Hematopoietic multipotent progenitor cell treated with erythropoietin and hydrocortisone succinate and interleukin-3 and kit ligand, for 17 days (in vitro differentiated cells): ENCODE measurements at places on chromosomes 5 and 9.

DNA sequence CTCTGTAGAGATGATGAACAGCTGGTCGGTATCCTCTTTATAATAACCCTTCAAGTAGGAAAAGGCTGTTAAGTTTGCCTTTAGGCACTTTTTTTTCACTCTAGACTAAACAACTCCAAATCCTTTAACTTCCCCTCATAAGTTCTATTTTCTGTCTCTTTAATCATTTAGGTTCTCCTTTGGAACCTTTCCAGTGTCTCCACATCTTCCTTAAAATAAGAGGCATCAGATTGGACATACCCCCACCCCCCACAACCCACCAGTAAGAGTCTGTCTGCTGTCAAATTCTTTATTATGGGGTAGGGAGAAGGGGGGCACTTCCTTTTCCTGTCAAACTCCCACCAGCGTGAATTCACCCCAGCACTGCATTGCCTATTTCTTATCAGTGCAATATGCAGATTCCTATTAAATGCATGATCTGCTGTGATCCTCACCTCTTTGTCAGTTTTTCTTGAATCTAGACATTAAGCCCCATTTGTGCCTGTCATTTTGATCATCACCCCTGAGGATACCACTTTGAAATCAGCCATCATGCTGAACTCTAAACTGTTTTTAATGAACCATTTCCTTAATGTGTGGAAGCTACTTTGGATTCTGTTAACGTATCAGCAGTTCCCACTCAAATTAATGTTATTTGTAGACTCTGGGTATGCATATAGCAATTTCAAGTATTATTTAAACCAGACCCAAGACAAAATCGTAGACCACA is 212.2 kb downstream of the PDZD2 start:
- DNase-seq, result no peak

DNA sequence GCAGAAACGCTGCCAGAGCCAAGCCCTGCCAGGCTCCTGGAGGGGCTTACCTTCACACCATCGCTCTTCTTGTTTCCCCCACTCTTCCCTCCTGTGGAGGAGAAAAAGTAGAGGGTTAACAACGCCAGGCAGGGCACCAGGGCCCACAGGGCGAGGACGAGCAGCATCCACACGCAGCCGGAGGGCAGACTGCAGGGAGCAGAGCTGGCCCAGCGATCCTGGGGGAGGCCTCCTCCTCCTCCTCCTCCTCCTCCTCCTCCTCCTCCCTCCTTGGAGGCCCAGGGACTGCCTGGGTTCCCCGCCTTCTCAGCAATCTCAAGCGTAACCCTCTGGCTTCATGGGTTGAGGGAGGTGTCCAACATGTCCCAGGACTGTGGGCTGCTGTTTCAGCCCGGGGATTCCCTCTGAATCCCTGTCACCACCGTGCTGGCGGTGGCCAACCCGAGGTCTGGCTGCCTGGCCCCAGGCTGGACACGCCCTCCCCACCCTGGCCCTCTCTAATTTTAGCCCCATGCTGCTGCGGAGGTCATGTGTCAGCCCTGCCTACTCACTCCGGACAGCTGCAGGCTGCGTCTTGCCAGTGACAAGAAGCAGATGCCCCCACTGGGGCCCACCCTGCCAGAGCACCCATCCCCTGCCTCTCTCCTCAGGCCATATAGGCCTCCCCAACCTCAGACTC is 44.3 kb downstream of the CAMK2A start:
- DNase-seq, result no peak

DNA sequence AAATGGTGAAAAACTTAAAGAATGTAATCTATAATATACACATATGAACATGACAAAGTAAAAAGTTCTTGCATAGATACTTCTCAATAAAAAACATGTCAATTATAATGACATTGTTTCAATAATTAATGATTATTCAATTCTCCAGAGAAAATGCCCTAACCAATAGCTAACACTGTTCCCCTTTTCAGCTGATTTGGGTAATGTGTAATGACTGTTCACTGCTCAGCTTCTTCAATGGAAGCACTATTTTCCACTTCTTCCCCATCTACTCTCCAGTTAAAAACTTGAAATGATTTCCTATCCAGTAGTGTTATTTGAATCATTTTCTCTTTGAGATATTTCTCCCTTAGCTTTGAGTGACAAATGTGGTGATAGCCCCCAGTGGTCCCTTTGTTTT is 62.3 kb downstream of the CEP120 start:
- DNase-seq, result no peak

DNA sequence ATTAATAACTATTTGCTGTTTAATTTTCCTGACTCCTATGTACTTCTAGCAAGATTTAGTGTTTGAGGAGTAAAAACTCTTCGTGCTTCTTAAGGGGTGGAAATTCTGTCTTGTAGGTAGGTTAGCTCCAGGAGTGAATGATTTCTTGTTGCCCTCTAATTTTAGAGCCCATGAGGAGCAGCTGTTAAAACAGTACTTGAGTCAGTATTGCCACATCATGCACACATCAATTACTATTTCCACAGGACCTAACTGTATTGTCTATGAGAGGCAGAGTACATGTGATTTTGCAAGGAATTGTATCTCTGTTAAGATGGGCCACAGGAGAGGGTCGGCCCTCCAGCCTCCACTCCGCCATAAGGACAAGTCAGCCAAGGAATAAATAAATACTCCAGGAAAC is 91.2 kb downstream of the PDZD2 start:
- no peak for DNase-seq

DNA sequence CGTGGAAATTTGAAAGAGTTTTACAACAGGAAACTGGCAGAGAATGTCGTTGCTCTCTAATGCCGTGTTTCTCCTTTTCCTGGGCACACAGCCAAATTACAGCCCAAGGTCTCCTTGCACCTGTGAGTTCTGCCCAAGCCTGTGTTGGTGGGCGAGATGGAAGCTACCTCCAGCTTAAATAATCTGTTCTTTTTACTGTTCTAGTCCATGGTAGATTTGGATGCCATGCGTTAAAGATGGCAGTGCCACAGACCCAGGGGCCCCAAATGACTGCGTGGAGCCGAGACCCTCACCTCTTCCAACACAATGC is 92.6 kb upstream of the IRX4 start:
- DNase-seq, result no peak

DNA sequence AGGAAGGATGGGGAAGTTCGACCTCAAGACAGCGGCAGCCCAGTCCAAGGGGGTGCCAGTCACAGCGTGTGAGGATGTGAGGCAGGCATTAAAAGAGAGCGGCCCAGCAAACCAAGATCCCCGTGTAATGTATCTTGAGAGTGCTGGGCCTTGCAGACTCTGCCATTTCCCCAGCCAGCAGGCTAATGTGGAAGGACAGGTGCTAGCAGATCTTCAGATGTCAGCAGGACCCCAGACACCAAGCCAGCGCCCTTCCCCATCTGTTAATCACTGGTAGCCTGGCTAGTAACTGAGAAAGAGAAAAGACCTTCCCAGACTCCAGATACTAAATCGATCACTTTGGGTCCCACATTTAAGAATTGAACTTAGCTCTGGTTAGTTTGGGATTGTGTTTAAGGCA is 62.2 kb downstream of the NTRK2 start:
- no peak for DNase-seq

DNA sequence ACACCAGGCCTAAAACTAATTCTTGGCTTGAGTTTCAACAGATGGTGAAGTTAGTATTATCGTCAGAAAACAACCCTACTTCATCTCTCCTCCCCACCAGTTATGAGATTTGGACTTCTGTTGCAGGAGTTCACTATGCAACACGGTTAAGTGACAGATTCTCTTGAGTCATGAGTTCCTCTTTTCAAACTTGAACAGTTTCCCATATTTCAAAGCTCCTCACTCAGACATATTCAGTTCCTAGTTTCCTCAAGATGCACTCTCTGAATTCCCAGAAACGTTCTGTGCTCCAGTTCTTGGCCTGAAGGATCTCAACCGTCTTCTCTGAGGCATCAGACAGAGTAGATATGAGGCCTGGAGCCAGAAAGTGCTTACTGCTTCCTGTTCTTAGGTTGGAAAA is 7.3 kb upstream of the PTGER4 start:
- no peak for DNase-seq

GRCh38 chr5:14215901-14216300 is 72.8 kb downstream of the TRIO start:
- DNase-seq, result no peak

- DNase-seq, result no peak
Measured at GRCh38 chr9:84970432-84970831, 300.9 kb downstream of the NTRK2 start.

DNA sequence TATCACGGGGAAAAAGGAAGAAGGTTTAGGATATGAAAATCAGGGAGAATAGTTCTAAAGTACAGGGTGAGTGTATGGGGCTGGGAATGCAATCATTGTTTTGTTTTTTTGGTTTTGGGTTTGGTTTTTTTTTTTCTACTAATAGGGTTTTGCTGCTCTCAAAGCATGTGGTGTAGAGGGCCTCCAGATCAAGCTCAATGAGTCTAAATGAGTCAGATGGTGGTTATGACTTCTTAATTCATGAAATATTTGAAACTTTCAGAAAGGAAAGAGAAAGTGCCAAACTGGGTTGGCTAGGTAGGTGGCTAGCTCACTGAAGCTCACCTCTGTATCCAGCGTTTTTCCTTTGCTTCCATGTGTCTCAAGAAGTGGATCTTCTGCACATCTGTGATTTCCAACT is 10.7 kb downstream of the OR1L8 start:
- DNase-seq, result no peak

- no peak for DNase-seq
Measured at GRCh38 chr5:75617736-75618352, 6.6 kb downstream of the ANKDD1B start.

DNA sequence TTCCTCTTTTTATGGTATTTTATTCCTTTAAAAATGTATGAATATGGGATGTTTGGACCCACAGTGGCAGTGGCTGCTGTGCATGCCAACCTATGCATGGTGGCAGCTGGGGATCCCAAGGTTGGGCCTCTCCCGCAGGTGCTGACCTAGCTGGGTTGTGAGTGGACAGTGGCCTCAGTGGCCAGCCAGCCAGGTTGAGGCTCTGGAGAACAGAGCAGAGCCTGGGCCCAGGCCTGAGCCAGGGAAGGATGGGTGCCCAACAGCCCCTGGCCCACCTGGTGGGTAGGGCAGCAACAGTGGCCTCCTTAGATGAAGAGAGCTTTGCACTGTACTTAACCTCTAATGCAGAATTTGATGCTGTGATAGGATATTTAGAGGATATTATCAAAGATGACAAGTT is 624.8 kb downstream of the CHSY3 start:
- DNase-seq, result no peak

- no peak for DNase-seq
Measured at GRCh38 chr5:14794583-14795230, 76.9 kb downstream of the ANKH start.

DNA sequence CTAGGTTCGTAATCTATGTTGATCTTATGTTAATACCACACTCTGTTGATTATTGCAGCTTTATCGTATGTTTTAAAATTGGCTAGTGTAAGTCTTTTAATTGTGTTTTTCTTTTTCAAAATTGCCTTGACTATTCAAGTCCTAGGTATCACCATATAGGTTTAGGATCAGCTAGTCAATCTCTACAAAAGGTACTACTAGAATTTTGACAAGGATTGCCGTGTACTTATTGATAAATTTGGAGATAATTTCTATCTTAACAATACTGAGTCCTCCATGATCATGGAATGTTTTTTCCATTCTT is 117.9 kb upstream of the PRSS3 start:
- DNase-seq, result no peak
